CD4-positive, alpha-beta T cell (primary cell): ENCODE measurements at places on chromosomes 1 and 21. TPM values are rescaled to one million over a fixed set of nuclear protein-coding genes. Genes with fewer than 3 reads are reported as not detected.

The CFHR1 gene
- total RNA-seq: not detected

The NDUFV3 gene
- total RNA-seq: 15.3 TPM

DNA sequence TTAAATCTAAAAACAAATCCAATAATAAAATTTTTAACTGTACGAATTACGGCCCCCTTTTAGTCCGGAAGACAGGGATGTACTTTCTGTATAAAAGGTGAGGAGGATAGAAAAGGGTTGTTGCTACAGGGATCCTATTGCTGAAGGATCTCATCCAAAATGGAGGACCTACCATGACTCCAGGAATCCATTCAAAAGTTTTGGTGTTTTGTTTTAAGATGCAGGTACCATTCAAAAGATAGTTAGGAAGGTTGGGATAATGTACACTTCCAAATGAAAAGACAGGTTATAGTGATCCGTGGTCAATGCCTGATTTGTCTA lies 1.3 kb upstream of the ENAH start:
- no peak for DNase-seq

GRCh38 chr21:29725025-29725736 lies 214.6 kb downstream of the GRIK1 start:
- no peak for DNase-seq

DNA sequence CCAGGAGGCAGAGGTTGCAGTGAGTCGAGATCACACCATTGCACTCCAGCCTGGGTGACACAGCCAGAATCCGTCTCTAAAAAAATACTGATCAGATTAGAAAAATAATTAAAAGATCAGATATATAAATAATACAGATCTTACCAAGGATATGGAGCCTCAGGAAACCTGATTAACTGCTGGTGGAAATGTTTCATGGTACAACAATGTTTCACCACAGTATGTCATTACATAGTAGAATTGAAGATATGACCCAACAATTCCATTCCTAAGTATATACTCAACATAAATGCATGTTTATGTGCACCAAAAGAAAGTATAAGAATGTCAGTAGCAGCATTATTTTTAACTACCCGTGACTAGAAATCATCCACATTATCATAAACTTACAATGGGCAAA lies 41.7 kb downstream of the CD53 start:
- no peak for DNase-seq

DNA sequence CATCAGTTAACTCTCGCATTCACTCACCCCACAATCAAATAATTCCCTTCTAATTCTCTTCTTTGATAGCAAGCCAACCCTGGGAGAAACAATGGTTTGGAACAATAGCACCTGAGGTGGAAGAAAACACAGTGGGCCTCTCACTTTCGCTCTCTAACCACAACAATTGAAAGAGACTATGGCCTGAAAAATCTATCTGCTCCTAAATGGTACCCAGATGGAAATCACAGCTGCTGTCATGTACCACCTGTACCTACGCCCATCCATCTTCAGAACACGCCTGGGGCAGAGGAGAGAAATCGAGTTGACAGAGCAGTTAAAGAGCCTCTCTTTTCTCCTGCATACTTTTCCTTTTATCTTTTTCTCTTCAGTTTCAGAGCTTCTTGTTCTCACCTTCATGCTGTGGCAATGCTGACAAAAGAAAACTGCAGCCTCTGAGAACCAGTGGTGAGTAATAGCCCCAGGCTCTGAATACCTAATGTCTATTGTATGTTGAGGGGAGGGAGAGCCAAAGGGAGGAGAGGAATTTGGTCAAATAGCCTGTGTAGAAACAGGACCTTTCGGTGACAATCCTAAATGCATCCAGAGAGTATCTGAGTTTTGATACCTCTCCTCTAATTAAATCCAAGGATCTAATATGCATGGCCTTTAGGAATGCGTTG lies 57.7 kb downstream of the ZC3H11B start:
- DNase-seq: no peak

DNA sequence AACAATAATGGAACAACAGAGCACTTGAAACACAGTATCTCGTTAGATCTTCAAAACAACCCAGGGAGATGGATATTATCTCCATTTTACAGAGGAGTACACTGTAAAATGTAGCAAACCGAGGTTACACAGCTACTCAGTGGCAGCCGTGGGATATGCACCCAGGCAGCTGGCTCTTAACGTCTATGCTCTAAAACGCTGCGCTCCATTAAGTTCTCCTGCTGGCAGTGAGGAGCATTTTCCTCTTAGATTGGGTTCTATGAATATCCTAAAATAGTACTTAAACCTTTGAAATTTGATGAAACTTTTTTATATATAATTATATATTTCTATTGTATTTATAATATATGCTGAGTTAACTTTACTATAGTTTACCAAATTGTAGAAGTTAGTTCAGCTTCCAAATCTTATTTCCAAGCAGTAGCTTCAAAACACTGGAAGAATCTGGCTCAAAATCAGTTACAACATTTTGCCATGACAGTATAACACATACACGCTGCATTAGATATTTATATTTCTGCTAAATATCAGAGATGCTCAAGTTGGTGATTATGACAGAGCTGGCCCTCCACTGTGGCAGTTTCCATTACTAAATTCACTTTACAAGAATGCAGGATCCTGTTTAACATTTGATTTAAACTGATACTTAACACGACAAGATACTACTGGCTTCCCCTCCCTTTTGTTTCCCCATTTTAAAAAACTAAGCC lies 49.5 kb downstream of the TGFBR3 start:
- no peak for DNase-seq
